LHCN-M2 (cell line): ENCODE measurements at places on chromosomes 6 and 20. TPM values are rescaled to one million over a fixed set of nuclear protein-coding genes. Genes with fewer than 3 reads are reported as not detected.

DNA sequence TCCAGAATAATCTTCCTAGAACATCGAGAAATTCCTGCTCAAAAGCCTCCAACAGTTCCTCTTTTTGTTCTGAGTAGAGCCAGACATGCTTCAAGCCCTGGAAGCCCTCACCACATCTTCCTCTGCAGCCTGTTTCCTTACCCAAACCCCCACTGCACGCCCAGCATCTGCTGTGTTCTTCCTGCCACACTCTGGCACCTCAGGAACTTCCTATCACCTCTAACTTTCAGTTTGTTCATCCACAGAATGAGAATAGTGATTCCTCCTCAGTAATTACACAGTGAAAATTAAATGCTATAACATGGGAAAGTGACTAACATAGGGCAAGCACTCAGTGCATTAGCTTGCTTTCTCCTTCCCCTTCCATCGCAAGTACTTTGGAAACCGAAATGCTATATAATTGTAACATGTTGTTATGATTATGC, 26.3 kb downstream of the C6orf89 start:
- DNase-seq, result no peak

DNA sequence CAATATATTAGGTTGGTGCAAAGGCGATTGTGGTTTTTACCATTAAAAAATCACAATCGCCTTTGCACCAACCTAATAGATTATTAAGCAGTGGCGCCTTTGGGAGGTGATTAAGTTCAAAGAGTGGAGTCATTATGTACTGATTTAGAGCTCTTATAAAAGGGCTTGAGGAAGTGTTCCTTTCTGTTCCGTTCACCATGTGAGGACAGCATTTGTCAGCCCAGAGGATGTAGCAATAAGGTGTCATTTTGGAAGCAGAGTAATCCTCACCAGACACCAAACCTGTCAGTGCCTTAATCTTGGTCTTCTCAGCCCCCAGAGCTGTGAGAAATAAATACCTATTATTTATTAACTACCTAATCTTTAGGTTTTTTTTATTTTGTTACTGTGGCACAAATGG, 542.1 kb upstream of the MAN1A1 start:
- DNase-seq, result no peak

DNA sequence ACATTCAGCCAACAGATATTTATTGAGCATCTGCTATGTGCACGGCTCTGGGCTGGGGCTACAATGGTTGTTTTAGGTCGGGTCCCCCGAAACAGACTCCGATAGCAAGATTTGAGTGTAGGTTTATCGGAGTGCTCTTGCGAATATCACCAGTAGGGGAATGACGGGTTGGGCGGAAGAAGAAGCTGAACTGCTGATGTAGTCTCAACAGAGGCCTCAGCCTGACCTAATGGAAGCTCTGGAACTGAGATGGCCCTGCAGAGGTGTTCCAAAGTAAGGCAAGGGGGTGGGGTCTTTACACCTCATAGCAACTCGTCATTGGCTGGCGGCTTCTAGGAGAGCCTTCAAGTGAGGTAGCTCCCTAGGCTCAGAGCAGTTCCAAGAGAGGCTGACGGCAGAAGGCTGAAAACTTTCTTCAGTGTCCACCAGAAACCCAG, 1.1 kb downstream of the L3MBTL1 start:
- no peak for DNase-seq

DNA sequence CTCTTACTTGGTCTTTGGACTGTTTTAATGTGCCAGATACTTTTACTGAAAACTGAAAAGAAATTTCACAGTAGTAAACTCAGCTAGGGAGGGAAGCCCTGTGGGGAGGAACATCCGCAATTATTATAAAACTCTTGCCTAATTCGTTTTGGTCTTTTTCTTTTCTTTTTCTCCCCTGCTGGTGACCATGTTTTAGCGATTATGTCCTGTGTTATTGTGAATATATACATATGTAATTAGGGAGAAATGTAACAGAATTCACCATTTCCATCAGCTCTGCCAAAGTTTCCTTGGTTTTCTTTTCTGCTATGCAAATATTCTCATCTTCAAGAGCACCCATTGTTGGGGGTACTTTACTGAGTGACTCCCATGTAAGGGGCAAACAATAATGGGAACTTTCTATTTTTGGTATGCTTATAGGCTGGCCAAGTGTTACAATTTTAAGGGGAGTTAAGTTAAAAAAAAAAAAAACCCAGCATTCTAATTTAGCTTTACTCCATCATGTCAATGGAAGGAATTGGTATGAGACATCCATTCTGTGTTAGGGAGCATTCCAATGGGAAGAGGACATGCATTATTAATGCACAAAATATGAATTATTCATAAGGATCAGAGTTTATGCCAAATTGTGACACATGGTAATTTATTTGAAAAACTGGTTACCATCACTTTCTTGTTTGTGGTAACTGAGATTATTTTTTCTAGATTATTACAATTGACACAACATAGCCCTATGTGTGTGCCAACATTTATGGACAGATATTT, 2.0 kb downstream of the DOK5 start:
- DNase-seq, result no peak

GRCh38 chr6:169221264-169221663, 32.4 kb downstream of the THBS2 start:
- no peak for DNase-seq

GRCh38 chr6:75600768-75601167, 912 bp upstream of the SENP6 start:
- DNase-seq, result peak; percentile 12

- no peak for DNase-seq
These were observed 21.6 kb downstream of the KCNK17 start for GRCh38 chr6:39292637-39293036.

- no peak for DNase-seq
These were observed 93.4 kb downstream of the DACT2 start for GRCh38 chr6:168226061-168226752.

DNA sequence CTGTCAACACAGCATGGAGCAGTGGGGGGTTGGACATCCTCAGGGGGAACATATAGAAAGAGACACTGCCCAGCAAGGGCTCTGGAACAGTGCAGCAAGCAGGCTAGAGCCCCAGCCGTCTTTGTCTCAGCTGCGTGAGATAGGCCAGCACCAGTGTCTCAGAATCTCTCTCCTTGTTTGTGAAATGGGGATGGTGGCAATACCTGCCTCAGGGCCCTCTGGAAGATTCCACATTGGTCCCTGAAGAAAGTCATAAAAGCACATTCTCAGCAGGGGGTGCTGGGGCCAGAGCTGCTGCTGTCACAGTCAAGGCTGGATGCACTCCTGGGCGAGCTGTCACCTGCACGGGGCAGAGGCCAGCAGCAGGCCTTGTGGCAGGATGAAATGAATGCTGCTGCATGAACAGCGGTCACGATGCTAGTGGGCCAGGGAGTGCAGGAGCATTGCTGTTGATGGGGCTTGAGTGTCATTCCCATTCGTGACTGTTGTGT, 121.7 kb downstream of the SYCP2 start:
- DNase-seq, result no peak

DNA sequence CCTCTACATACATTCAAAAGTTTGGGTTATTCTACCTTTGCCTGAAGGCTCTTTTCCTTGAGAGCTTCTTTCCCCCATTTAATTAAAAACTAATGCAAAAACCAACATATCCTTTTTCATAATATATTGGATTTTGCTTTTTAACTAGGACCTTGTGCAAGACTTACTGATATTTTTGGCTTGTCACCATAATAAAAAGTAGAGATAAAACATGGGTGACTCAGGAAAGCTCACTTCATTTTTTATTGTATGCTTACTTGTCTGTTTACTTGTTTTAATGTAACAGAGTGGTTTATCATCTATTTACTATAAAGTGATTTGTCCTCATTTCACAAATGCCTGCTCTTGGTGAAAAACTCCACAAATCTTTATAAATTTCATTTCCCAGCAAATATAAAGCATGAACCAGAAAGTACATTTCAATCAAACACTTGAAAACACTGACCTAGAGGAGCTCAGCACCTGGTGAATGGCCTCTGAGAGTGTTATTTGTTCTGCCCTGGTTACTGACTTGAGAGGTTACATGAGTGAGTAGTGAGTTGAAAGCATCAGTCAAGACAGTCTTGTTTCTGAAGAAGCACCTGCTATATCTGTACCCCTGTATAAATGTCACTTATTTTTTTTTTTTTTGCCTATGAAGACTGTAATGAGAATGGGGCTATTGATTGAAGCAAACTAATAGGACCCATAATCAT, 20.8 kb downstream of the ADGRG6 start:
- DNase-seq, result no peak

DNA sequence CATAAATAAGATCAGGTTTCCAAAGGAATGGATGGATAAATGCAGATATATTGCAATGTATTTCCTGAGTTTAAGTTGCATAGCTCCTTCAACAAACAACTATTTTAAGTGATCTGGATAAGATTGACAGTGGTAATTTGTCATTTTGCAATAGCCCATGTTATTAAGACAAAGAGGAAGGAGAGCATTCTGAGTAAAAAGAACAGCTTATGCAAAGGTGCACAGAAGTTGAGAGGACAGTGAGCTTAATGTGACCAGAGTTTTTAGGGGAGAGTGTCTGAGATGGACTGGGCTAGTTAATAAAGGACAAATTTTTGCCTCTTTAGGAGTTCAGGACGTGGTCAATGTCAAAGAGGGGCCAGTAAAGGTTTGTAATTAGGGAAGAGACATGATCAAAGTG, 48.8 kb upstream of the FBXO30 start:
- DNase-seq, result no peak

GRCh38 chr6:144737998-144738397, 452.9 kb downstream of the UTRN start:
- DNase-seq, result no peak

DNA sequence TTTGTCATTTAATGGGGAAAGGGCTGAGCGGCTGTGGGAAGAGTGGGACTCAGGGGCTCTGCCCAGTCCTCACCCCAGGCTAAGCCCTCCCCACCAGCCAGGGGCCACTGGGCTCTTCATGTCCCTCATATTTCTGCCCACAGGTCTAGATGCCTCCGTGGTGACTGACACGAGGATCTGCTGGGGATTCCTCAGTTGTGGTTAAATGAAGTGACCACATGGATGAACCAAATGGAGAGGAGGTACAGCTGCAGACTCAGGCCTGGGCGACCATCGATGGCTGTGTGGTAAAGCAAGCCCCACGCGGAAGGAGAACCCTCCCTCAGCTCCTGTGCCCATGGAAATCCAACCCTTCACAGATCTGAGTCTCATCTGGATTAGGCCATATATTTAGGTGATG, 29.4 kb downstream of the RAET1L start:
- peak; percentile 20 for DNase-seq

GRCh38 chr20:60137657-60138245, 179.5 kb downstream of the CDH26 start:
- no peak for DNase-seq

DNA sequence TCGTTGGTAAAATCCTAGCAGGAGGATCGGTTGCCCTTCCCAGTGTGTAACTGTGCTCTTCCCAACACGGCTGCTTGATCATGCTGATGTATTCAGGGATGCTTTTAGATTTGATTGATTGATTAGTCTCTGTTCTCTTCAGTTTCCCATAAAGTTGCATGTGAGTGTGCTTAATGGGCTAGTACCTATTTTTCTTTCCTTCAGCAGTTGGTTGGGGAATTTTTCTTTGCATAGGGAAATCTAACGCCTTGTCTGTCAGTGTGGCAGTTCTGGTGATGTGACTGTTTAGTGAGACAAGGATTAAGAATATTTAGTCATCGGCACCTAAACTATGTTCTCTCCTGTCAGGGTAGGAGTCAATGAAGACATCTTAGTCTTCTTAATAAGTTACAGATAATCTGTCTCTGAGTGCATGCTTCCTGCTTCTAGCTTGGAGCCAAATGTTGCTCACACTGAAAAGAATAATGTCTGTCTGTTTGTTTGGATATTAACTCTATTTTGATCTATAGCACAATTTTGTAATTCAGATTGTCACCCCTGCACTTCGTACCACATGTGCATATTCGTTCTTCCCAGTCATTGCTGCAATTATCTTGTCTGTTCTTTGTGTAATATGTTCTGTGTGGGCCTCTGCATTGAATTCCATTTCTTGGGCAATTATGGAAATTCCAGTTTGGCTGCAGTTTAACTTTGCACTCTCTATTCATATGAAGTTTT, 169.9 kb downstream of the EDN1 start:
- DNase-seq, result no peak

DNA sequence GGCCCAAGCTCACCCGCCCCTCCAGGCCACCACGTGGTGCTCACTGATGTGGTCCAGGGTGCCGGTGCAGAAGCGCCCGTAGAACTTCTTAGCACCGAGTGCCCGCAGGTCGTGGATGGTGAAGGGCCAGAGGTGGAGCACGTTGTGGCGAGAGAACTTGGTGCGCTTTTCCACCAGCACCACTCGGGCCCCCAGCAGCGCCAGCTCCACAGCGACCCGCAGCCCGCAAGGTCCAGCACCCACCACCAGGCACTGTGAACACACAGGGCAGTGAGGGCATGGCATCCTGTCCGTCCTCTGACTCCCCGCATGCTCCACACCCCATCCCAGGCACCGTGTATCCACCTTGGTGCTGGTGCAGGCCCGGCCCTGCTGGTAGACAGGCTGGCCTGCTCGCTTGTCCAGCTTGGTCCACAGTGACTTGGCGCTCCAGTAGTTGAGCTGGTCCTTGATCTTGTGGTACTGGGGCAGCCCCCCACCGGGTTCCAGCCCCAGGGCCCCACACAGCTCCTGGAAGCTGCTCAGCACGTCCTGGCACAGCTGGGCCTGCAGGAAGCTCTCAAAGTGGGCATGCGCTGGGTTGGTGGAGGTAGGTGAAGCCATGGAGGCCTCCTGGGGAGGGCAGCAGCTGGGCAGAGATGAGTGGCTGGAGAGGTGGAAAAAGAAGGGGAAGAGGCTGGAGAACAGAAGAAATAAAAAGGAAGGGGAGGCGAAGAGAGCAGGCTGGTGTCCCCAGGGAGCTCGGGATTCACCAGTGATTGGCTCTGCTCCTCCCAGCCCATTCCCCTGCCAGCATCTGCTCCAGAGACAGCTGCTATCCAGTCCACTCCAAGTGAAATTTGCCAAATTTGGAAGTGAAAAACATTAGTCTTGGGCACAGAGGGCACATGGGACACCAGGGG, 1.7 kb downstream of the MICAL1 start:
- DNase-seq, result peak; percentile 97

- no peak for DNase-seq
These were observed 13.5 kb upstream of the PNRC1 start for GRCh38 chr6:89066940-89067646.

GRCh38 chr20:37360391-37361115, 14.6 kb downstream of the SRC start:
- no peak for DNase-seq

- no peak for DNase-seq
These were observed 55.5 kb upstream of the CCDC167 start for GRCh38 chr6:37555040-37555781.

The FABP7 gene
- total RNA-seq, result not detected in 2 replicates

The PLAGL1 gene
- total RNA-seq, result 9.2 and 13.7 TPM in 2 replicates

The PRDM13 gene
- under 0.01 TPM in 1 of 2 replicates, not detected in the other for total RNA-seq

The MLN gene
- total RNA-seq, result not detected in 2 replicates

The EPHA7 gene
- total RNA-seq, result 19.0 and 31.4 TPM in 2 replicates

The JAG1 gene
- 6.2 and 8.3 TPM in 2 replicates for total RNA-seq

The ADNP gene
- 18.6 and 25.5 TPM in 2 replicates for total RNA-seq

The OPN5 gene
- not detected in 2 replicates for total RNA-seq

The THEMIS gene
- 0.26 TPM in 1 of 2 replicates, not detected in the other for total RNA-seq
